Vagina (tissue), 2 donors: ENCODE measurements at places on chromosomes 3 and 15.

DNA sequence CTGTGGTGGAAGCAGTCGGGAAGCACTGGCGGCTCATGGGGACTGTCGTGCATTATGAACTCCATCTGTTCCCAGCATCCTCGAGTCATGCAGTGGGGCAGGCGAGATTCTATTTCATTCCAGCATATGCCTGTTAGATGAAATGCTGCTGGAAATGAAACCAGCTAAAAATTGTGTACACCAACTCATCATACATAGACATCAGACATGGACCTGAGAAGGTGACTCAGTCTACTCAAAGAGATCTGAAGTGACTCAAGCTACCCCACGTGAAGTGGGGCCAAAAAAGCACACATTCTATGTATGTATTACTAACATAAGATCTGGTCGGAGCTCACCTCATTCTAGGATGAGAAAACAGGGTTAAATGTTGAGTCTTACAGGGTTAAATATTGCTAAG lies 47.5 kb upstream of the FAM98B start:
- no peak for DNase-seq

GRCh38 chr15:77118882-77119321 lies 48.0 kb upstream of the TSPAN3 start:
- no peak for DNase-seq

- DNase-seq, result no peak
These were observed 80.9 kb upstream of the ARHGEF26 start for GRCh38 chr3:154040283-154040682.

- peak; percentile 42 for DNase-seq
These were observed 141.8 kb downstream of the EEFSEC start for GRCh38 chr3:128294999-128295468.
